Ovary (tissue), 10 donors: ENCODE measurements at places on chromosomes 3 and 15. TPM values are rescaled to one million over a fixed set of nuclear protein-coding genes. Genes with fewer than 3 reads are reported as not detected.

DNA sequence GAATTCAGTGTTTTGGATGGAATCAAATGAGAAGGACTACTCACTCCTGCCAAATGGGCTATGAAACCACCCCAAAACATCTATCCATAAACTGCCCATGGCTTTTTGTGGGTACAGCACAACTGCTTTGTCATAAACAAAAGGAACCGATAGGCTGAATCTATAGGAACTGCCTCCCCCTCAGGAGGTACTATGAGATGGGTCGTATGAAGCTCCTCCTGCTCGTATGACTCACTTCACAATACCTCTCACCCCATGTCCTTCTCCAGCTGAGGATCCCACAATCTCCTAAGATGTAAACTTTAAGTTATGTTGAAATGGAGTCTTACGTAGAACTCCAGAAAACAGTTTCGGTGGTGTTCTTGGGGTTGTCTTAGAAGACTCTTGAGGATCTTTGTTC, 129.9 kb upstream of the SAMMSON start:
- DNase-seq = no peak
- no peaks in the 10 kb centered on the region for H3K36me3 ChIP-seq
- peaks cover 11% of the 10 kb centered on the region for H3K4me1 ChIP-seq
- H3K27me3 ChIP-seq = no peaks in the 10 kb centered on the region

Gene RUVBL1
- 25.1 TPM for total RNA-seq

Gene PAK6
- 1.6 TPM for total RNA-seq

GRCh38 chr3:106183762-106184391, 315.1 kb upstream of the CBLB start:
- no peak for DNase-seq
- H3K27ac ChIP-seq = no peak overlapping the region
- H3K27me3 ChIP-seq = no peaks in the 10 kb centered on the region

DNA sequence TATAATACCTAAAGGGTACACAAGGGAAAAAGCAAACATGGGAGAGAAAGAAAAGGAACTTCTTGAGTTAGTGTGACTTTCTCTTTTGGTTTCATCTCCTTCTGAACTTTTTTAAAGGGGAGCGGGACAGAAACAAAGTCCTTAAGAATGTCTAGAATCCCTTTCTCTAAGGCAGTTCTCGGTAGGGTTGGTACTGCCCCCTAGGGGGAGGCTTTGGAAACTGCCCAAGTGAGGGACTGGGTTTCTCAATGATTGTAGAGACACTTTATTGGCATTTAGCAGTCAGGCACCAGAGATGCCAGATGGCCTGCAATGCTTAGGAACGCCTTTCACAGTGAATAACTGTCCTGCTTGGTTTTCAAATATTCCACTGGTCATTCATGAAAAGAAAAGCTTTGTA, 172.7 kb downstream of the WDR72 start:
- no peak overlapping the region for H3K27ac ChIP-seq
- H3K36me3 ChIP-seq = no peaks in the 10 kb centered on the region
- no peaks in the 10 kb centered on the region for H3K4me1 ChIP-seq
- no peak overlapping the region for H3K4me3 ChIP-seq
- no peaks in the 10 kb centered on the region for H3K27me3 ChIP-seq

DNA sequence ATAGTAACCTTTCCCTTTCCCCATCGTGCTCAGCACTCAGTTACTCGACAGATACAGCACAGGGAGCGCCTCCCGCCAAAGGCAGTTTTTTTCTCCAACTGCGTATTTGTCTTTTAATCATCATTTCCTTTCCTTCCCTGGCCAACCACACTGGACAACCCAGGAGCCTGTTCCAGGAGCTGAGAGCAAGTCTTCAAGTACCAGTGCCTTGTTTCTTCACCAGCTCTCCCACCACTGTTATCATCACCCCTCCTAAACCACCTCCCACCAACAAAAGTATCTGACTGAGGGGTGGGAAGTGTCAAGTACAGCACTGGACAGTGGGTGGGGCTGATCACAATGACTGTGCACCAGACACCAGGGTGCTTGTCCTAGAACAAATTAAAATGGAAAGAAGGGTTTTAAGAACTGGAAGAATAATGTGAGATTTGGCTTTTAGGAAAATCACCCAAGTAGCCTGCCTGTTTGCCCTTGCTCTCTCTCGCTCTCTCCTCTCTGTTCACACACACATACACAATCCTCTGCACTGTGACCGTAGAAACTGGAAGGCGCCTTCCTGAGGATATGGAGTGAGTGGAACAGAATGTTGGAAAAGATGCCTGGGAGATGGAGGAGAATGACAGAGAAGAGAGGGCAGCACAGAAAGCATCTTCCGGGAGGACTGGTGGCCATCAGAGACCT, 126.3 kb downstream of the TNIK start:
- H3K4me1 ChIP-seq = no peaks in the 10 kb centered on the region
- H3K27ac ChIP-seq = no peak overlapping the region
- DNase-seq = no peak
- no peaks in the 10 kb centered on the region for H3K36me3 ChIP-seq

Gene CCDC54
- not detected for total RNA-seq

Gene NANOGP8
- 3.3 TPM for total RNA-seq

Gene ECE2
- total RNA-seq = not detected

DNA sequence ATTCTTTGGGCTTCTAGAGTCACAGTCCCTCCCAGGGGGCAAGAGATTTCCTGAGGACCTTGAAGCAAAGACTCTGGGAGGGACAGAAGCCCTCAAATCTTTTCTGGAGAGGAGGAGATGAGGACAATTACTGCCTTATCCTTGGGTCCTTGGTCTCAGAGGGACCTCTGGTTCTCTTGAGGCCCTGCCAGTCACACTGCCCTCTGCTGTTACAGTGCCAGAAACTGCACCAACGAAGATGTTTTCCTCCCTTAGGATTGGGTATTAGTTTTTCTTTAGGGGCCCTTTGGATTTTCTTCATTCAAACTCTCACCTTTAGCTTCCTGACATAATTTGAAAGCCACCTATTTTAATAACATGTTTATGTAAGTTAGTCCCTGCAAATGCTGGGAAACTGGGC, 58.2 kb upstream of the SCN5A start:
- no peaks in the 10 kb centered on the region for H3K36me3 ChIP-seq
- DNase-seq = no peak
- H3K4me3 ChIP-seq = no peak overlapping the region

DNA sequence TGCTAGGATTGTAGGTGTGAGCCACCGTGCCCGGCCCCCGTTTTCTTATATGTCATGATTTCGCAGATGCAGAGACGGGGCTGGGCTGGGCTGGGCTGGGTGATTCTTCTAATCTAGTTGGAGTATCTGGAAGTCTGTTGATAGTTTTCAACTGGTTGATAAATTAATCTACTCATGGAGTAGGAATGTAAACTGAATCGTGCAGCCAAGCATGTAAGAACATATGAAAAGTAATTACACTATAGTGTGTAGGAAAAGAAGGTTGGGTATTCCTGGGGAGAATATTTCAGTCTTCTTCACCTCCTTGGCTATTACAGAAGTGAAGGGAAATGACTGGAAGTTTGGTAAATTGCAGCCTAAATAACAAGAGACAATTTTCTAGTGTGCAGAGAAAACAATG, 82.6 kb upstream of the MAGI1 start:
- no peaks in the 10 kb centered on the region for H3K36me3 ChIP-seq
- no peaks in the 10 kb centered on the region for H3K27me3 ChIP-seq
- no peaks in the 10 kb centered on the region for H3K4me1 ChIP-seq

Gene SEMA3G
- total RNA-seq = 5.0 TPM

GRCh38 chr3:190426806-190427507, 22.7 kb downstream of the TMEM207 start:
- no peaks in the 10 kb centered on the region for H3K36me3 ChIP-seq
- H3K27ac ChIP-seq = no peak overlapping the region
- H3K27me3 ChIP-seq = no peaks in the 10 kb centered on the region
- no peak overlapping the region for H3K4me3 ChIP-seq

- no peaks in the 10 kb centered on the region for H3K27me3 ChIP-seq
- no peak overlapping the region for H3K4me3 ChIP-seq
- no peak for DNase-seq
Measured at GRCh38 chr3:63351159-63352007, 73.3 kb downstream of the SYNPR start.
